ENCODE measurements at places on chromosomes 4 and X.

- DNase-seq = no peak
Observed at GRCh38 chrX:111375747-111376146, 36.2 kb downstream of the DCX start.

DNA sequence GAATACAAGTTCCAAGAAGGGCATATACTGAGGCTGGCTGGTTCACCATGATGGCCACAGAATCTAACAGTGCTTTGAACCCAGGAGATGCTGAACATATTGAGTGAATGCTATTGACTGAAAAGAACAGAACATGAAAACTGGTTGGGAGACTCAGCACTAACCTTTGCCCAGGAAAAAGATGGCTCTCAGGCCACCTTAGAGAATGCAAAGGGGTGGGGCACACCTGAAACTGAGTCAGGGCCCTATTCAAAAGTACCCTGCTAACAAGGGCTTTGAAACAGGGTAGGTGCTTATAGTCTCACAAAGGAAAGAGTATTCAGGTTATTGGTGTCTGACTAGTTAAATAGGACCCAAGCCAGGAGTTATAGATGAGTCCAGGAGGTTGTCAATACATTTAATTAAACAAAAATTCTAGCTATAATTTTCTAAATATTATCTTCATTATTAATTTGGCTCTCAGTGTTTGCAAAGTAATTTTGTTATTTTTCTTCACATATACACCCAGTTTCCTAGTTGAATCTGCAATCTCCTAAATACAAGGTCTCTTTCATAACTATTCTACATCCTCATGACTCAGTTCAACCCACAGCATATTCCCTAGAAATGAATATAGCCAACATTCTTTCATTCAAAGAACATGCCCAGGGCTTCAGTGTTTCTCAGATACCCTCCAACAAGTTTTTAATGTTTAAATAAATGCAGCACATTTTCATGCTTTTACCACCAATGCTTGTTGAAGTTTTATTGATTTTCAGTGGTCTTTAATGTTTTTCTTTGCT is 144.2 kb upstream of the RAPGEF2 start:
- no peak for DNase-seq

- no peak for DNase-seq
Observed at GRCh38 chr4:158799013-158799770, 30.4 kb downstream of the FNIP2 start.

GRCh38 chr4:102868153-102868780 is 525 bp upstream of the CISD2 start:
- peak; percentile 2 for DNase-seq

GRCh38 chr4:173492315-173492714 is 37.7 kb downstream of the HAND2 start:
- DNase-seq = no peak

GRCh38 chr4:150316332-150317205 is 238.3 kb downstream of the DCLK2 start:
- no peak for DNase-seq

DNA sequence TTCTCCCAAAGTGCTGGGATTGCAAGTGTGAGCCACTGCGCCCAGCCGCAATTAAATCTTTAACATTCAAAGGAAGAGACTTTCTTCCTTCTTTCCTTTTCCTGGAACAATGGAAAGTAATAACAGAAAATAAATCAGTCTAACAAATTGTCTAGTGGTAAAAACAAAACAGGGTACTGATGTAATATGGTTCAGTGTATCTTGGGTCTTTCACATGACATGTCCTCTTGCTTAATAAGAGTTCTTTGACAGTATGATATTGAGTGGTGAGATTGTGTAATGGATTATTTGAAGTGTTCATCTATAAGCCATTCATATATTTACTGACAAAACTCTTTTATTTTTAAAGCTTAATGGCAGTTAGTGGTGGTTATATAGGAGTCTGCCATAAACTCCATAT is 256.6 kb downstream of the SPRY1 start:
- no peak for DNase-seq

GRCh38 chr4:128381748-128382559 is 94.3 kb upstream of the PGRMC2 start:
- no peak for DNase-seq

DNA sequence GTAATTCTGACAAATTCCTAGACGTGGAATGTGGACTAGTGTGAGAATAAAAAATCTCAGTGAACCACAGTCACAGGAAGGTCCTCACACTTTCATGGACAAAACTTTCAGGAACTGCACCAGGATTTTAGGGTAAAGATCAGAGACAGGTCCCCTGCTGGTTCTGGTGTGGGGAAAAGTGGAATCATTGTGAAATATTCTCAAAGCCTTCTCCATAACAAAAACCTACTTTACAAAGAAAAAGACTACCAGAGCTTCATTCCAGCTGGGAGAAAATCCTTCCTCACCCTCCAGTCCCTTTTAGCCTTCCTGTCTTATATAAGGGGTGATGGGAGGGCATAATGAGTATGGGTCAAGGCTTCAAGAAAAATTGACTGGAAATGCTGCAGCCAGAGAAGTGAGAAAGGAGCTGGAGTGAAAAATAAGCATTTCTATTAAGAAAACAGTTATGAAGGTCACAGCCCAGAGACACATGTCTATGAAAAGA is 325.8 kb downstream of the ARAP2 start:
- DNase-seq = no peak

DNA sequence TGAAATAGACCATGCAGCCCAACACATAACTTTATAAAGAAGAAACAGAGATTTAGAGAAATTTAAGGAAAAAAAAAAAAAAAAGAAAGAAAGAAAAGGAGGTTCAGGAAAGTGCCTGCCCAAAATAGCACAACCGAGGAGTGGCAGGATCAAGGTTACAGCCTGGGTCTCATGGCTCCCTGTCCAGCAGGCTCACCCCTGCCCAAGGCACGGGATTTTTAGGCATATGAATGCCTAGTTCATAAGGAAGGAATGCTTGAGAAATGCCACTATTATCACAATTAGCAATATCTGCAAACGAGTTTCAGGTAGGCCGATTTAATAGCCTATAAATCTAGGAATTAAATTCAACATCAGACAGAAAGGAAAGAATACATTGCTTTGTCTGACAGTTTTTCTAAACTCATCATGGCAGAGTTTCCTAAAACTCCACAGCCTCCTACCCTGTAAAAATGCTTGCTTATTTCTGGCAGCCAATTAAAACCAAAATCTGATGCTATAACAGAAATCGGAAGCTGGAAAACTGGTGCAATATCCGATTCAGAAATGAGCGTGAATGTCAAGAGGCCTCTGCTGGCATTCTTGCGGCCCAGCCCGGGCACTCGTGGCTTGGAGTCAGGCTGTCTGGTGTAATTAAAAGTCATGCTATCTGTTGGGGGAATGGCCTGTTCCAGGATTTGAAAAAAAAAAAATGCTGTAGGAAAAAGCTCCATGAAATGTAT is 63.5 kb downstream of the GEMIN8 start:
- no peak for DNase-seq

DNA sequence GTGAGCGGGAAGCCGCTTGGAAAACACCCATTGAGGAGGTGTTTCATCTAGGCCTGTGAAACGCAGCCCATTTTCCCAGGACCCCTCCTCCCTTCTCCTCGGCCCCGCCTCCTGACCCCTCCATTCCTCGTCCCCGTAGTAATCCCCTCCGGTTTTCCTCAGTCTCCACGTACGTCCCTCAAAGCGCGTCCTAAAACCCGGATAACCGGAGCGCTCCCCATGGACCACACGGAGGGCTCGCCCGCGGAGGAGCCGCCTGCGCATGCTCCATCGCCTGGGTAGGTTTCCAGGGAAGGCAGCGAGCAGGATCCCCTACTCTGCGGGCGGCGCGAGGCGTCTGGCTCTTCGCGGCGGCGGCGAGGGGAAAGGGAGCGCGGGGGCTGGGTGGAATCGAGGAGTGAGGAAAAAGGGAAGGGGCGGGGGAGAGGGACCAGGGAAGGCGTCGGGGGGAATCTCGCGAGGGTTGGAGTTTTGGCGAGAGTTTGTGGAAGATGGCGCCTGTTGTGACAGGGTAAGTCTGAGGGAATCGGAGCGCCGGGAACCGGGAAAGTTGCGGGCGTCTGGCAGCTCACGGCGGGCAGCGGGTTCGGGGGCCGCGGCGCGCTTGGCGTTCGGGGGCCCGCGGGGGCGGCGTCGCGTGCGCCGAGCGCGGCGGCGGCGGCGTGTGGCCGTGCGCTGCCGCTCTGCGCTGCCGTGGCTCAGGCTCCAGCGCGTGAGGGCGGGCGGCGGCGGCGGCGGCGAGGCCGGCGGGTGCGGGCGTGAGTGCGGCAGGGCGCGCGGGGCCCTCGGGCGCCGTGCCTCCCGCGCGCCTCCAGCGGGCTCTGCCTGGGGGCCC is at the start of gene RBPJ:
RBPJ (plus strand) TSS at position 477 of the 835 bp plus-strand sequence; CDS start at position 492, 15 bp downstream.
- peak; percentile 78 for DNase-seq

- DNase-seq = no peak
Observed at GRCh38 chr4:138669479-138670315, 345.9 kb upstream of the NOCT start.

GRCh38 chr4:27635936-27636913 is 775.6 kb downstream of the STIM2 start:
- no peak for DNase-seq

DNA sequence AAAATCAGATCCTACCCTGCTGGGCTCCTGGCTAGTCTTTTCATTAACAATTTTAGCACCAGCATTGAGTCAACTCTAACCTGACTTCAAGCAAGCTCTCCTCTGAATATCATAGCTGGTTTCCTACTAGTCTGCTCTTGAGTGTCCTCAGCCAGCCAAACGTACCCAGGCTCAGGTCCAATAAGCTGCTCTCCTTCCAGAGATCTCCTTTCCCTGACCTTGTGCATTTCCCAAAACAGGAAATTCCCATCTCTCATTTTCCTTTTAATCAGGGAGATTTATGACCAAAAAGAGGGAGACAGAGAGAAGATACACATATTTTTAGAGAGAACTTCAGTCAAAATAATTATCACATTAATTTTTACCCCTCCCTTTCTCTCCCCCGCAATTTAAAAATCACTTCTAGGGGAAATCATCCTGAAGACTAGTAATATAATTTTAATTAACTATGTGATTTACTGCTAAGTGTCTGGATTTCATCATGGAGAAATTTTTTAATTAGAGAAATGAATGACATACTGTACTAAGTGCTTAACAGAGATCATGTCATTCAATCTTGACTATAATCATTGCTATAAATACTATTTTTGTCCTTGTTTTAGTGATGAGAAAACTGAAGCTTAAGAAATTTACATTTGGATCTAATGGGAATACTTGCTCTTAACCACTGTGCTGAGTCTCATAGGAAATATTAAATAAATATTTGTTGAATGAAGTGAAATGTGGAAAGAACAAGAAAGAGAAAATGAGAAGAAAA is 421.7 kb upstream of the INTU start:
- no peak for DNase-seq

DNA sequence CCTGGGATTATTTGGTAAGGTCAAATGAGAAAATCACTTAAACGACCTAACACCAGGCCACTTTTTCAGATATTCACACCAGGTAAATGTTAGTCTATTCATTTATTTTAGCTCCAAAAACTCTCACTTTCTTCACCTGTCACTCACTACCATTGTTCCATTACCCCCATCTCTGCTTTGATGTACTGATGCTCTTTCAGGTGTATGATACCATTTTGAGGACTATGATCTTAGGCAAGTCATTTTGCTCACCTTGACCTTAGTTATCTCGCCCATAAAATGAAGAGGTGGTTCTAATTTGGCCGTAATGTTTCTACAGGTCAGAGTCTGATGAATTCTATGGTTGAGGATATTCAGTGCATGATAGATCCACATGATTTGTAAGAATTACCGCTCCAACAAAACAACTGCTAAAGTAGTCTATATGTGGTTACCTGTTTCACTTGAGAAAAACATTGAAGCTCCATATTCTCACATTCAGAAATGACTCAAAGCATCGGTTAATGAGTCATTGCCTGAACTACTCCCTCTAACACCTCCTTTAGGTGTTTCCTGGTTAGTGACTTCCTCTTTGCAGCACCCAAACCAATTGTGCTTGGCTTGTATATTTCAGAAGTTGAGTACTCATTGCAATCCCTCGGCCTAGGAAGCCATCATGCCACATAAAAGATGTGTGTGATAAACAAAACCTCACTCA is 4.5 kb downstream of the DTHD1 start:
- peak; percentile 45 for DNase-seq

GRCh38 chrX:121128925-121129877 is 81.8 kb downstream of the GLUD2 start:
- DNase-seq = no peak

DNA sequence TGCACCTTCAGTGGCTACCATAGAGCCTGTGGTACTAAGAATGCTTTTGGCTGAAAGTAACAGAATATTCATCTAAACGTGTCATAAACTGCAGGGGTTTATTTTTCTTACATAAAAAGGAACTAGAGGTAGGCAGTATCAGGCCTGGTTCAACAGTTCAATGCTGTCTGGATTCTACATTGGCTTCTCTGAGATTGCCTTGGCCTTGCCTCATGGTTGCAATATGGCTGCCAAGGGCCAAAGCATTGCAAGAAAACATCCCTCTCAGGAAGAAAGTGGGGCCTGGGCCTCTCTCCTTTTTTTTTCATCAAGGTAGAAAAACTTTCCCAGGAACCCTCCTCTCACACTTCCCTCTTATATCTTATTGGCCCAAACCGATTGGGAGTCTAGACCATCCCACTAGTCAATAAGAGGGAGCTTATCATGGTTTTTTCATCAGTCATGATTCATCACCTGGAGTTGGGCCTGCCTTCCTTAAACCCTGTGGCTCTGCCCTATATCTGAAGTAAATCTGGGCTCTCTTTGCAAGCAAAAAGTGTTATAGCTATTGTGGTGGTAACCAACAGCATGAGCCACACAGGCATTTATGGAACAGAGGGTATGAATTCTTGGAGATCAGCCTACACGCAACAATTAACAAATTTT is 1.8 kb upstream of the DOCK11 start:
- no peak for DNase-seq

GRCh38 chr4:24488399-24489164 is 95.8 kb downstream of the DHX15 start:
- no peak for DNase-seq

DNA sequence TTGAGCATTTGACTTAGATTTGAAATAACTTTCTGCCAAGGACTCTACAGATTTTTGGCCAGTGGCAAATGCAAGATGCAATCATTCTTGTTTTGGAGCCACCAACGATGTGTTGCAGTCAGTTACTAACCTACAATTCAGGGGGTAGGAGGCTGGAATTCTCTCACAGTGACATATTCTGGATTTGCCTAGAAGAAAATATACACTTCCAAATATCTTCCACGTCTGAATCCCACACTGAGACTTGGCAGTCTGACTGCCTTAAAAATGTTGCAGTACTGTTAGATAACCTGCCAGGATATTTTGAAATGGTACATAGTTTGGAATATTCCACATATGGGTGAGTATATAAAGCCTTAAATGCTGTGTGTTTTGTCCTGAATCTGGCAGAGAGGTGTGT is 27.6 kb upstream of the AGTR2 start:
- no peak for DNase-seq

GRCh38 chrX:118228041-118228440 is 111.4 kb upstream of the KLHL13 start:
- no peak for DNase-seq
